CD4-positive, CD25-positive, alpha-beta regulatory T cell (primary cell): ENCODE measurements at places on chromosomes 5 and 9.

- no peak for DNase-seq
Measured at GRCh38 chr5:148811756-148812155, 14.7 kb upstream of the ADRB2 start.

DNA sequence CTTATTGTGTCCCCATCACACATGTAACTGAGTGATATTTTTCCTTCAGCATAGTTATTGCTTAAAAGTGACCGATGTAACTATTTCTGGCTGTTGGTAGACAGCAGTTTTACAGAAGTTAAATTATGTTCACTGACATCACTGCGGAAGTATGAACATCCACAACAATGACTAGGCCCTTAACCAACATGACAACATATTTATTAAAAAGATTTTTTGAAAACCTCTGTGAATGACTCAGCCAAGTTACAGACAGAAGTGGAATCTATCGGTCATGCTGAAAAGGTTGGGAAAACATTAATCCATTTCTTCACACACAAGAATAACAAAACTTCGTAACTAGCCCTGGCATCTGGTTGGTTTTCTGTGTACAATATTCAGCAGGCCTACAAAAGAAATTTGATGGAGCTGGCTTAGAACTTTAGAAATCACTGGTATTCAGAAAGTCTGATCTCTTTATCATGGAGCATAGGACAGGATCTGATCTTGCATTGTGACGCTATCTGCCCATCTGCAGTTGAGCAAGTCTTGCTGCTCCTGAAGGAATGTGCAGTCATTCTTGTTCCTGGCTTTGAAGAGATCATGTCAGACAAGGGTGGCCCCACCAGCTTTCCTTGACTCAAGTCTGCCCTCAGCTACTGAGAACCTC, 6.5 kb downstream of the GLIS3 start:
- no peak for DNase-seq

- no peak for DNase-seq
Measured at GRCh38 chr5:80071510-80072021, 36.4 kb downstream of the THBS4 start.

- DNase-seq = no peak
Measured at GRCh38 chr9:14903040-14903439, 7.2 kb downstream of the FREM1 start.

- no peak for DNase-seq
Measured at GRCh38 chr5:173055722-173055982, 500 bp upstream of the CREBRF start.

DNA sequence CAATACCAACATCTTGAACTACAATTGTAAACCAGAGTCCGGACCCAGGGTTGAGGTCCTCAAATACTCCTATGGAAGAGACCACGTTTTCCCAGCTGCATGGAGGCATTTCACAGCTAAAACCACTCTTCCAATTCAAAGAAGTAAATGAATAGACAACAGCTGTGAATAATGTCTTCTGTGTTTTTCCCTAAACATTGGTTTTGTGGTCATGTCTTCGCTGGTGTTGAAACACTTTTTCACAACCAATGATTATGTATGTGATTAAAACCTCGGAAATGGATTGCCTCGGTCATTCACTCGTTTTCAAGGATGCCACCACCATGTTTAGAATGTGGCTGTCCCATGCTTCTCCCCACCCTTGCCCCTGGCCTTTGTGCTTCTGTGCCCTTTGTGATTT, 9.4 kb upstream of the TENT4A start:
- DNase-seq = no peak

DNA sequence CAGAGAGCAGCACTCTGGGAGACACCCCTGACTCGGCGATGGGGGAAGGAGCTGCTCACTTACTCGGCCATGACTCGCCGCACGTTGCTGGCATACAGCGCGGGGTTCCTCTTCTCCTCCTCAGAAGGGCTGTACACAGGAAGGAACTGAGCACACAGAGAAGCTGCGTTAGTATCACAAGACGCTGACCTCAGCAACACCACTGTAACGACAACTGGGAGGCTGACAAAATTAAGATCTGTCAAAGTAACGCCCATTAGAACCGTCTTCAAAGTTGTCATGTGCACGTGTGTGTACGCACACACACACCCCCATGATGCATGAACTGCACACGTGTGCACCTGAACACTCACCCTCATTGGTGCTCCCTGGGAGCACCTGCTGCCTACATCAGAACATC, 32.1 kb upstream of the SLC6A3 start:
- DNase-seq = no peak

- DNase-seq = no peak
Measured at GRCh38 chr9:129331493-129331765, 153.4 kb upstream of the IER5L start.

GRCh38 chr9:68951879-68952659, 61.8 kb downstream of the PRKACG start:
- DNase-seq = no peak

- no peak for DNase-seq
Measured at GRCh38 chr9:76266649-76267283, 127.5 kb downstream of the RFK start.

GRCh38 chr5:98391921-98392625, 381.4 kb upstream of the RGMB start:
- DNase-seq = no peak
